Anterior cingulate cortex (tissue), 58 donors: ENCODE measurements at places on chromosomes 2 and 18.

DNA sequence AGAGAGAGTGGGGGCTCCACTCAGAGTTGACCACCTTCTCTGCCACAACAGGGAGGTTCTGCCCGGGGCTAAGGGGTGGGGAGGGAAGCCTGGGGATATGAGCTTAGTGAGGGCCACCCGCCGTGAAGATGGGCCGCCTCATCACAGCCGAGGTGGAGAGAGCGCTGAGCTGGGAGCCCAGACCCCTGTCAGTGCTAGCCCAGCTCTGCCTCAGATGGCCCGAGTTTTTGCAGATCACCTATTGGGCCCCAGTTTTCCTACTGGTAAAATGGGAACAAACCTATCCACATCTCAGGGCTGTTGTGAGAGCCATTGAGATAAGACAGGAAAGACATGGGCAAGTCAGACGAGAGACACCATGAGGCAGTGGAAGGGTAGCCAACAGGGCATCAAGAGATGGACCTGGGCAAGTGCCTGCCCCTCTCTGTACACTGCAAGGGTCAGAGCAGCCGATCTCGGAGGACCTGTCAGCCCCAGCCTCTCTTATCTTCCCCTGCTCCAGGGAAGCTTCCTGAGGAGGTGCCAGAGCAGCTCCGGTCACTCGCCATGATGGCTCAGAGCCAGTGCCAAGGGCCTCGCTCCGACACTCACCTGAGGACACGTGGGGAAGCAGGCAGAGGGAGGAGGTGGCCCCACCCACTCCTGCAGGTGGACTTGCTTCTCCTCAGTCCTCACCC lies 88.9 kb downstream of the MCFD2 start:
- DNase-seq, result no peak

DNA sequence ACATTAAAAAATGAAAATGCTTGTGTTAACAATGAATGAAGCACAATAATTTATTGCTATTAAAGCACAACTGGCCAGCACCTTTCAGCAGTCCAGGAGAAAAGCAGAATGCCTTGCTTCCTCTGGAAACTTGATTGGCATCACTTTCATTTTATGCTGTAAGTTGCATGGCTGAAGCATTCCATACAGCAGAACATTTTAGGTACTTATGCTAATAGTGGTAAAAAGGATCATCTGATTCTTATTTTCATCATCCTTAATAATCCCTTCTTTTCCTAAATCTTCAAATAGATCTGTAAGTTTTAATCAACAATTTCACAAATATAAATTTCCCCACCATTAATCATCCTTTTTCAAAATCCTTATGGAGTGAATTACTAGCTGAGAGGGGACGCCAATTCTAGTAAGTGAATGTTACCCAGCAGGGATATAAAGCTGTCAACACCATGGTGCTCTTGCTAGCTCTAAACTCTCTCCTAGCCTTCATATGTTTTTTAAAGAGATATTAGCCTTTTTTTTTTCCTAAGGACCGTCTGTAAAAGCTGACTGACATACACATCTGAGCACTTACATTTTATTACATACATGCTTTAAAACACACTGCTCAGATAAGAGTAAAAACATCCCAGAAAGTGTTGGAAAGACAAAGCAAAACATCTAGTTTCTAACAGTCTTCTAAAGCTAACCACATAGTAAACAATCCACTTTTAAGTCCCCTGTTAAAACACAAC lies 5.3 kb downstream of the SATB2 start:
- no peak for DNase-seq

- no peak for DNase-seq
Measured at GRCh38 chr2:71926089-71926447, 221.6 kb downstream of the CYP26B1 start.

- DNase-seq, result no peak
Measured at GRCh38 chr2:229212241-229212640, 58.8 kb downstream of the PID1 start.

GRCh38 chr2:226087505-226088365 lies 688.2 kb downstream of the NYAP2 start:
- DNase-seq, result no peak

DNA sequence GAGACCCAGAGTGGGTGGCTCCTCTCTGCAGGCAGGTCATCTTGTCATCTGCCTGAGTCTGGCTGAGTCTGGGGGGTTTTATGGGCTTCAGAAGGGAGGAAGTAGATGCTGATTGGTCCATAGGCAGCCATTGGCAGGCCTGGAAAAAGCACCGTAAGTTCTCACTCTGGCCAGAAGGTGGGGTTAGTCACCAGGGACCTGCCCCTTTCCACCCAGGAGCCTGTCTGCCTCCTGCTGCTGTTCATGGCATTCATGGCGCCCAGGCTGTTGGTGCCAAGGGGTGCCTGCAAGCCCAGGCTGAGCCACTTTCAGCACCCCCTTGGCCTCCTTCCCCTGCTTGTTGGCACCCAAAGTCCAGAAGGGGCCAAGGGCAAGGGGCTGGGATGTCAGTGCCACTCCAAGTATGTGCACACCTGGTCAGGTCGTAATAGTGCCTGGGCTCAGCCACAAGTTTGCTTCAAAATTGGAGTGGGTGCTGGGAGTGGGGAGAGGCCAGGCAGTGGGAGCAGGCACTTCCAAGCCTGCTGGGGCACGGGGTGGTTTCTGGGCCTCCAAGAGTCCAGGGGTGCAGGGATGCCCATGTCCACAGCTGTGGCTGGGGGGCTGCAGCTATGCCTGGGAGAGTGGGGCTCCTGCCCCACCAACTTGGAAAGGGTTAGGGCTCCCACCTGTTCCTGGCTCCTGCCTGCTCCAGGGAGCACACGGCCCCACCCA lies 178.1 kb downstream of the FAM210A start:
- DNase-seq, result no peak

DNA sequence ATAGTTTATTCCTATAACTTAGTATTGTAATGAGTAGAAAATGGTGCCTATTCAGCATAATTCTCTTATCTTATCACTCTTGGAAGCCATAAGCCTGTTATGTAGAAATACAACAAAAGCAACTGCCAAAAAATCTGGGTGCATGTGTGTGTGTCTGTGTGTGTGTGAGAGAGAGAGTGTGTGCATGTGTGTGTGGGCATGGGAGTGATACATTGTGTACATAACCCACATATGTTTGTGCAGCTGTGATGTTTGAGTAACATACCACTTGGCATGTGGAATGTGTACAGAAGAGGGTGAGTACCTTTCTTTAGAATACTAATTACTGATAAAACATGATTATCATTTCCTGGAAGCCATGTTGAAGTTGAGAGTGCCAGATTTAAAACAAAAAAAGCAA lies 642.3 kb upstream of the SYT4 start:
- DNase-seq, result no peak

- DNase-seq, result no peak
Measured at GRCh38 chr2:64538764-64539433, 14.8 kb downstream of the AFTPH start.

- DNase-seq, result no peak
Measured at GRCh38 chr2:36717603-36718266, 21.2 kb downstream of the VIT start.

- no peak for DNase-seq
Measured at GRCh38 chr2:72929010-72929409, 11.7 kb downstream of the EMX1 start.

DNA sequence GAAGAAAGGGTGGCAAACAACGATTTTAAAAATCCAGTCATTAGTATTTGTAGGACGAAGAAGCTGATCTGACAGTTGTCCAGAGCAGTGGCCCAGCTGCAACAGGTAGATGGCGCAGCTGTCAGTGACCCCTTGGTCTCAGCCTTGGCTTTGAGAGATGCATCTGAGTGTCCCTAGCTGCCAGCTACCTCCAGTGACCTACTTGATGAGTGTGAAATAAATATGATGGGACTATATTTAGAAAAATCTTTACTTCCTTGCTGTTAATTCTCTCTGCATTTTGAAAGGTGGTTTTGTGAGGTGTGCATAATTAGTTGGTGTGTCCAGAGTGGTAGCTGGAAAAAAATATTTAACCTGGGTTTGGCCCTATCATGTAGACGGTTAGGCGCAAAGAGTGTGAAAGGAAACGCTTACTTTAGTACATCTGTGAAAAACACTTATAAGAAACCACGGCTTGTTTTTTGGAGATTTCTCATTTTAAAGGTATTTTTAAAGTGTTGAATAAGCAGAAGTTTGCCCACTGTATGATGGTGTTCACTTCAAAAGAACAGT lies 963 bp downstream of the INPP1 start:
- DNase-seq, result no peak

DNA sequence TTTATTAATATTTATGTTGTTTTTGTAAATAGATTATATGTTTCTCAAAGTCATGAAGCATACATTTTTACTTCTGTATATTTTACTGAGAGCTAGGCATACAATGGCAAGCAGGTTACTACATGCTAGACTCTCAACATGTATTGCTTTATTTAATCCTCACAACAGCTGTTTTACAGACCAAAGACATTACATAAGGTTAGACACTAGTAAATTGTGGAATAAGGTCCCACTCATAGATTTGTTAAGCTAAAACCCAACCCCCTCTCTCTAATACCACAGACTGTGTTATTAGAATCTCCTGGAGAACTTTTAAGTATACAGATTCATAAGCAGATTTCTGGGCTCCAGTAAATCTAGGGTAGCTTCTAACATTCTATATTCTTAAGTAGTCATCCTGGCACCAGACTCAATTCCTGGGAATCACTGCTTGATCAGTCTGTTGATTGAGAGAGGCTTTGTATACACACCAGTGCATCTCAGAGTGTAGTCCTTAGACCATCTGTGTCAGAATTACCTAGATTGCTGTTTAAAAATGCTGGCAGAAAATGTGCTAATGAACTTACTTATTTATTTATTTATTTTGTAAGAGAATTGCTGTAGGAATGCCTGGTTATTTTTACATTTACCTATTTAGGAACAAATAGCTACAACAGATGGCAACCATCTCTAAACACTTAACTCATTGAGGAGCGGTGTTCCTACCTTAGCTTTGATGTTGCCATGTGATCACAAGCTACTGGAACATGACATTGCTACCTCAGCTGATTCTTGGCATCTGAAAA lies 153.5 kb upstream of the CAVIN2 start:
- DNase-seq, result no peak

GRCh38 chr18:22489704-22490103 lies 72.0 kb upstream of the CTAGE1 start:
- no peak for DNase-seq

DNA sequence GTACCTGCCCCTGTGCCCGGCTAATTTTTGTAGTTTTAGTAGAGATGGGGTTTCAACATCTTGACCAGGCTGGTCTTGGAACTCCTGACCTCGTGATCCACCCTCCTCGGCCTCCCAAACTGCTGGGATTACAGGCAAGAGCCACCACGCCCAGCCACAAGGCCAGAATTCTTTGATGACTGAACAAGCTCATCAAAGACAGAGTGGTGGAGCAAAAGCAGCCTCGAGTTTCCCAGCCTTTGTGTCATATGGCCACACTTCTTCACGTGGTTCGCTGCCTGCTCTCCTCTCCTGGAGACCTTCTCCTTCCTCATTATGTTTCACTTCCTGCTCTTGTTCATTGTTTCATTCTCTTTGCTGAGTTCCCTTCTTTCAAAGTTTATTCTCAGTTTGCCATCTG lies 9.9 kb upstream of the NPC1 start:
- no peak for DNase-seq

DNA sequence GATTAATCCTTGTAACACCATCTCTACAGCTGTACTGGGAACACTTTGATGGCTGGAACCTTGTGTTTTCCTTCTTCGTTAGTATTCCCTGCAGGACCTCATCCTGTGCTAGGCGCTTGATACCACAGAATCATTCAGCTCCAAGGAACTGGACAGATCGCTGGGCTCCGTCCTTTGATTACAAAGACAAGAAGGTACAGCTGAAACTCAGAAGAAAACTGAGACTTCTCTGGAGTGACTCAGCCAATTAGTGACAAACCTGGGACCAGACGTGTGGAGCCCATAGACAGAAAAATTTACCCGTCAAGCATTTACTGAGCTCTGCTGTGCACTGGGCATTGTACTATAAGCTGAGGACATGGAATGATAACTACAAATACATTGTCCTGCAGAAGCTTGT lies 67.3 kb downstream of the NCKAP5 start:
- DNase-seq, result no peak

GRCh38 chr2:65749545-65749944 lies 317.1 kb upstream of the SPRED2 start:
- no peak for DNase-seq

DNA sequence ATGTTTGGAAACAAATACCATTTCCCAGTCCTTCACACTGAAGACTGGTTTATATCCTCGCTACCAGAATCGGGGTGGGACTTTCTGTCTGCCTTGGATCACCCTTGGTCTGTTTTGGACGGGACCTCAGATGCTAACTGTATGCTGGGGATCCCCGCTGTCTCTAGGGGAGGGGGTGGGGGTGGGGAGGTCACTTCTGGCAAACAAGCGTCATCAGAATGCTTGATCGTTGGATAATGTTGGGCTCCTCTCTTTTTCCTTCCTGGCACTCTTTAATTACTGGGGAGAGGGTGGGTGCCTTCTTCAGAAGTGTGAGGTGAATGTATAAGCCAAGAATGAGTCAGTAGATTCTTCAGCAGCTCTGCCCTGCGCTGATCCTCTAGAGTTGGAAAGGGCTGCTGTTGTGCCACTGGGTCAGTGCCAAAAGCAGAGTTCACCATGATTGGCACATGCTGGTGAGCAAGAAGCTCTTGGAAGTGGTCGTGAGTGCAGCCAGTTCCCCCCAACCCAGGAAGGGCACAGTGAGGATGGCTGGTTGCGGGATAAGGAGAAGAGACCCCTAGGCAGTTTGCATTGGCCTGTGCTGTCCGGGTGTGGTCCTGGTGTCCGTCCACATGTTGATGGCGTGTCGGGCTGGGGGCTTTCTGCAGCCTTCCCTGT lies 32.2 kb downstream of the DGKD start:
- DNase-seq, result no peak

DNA sequence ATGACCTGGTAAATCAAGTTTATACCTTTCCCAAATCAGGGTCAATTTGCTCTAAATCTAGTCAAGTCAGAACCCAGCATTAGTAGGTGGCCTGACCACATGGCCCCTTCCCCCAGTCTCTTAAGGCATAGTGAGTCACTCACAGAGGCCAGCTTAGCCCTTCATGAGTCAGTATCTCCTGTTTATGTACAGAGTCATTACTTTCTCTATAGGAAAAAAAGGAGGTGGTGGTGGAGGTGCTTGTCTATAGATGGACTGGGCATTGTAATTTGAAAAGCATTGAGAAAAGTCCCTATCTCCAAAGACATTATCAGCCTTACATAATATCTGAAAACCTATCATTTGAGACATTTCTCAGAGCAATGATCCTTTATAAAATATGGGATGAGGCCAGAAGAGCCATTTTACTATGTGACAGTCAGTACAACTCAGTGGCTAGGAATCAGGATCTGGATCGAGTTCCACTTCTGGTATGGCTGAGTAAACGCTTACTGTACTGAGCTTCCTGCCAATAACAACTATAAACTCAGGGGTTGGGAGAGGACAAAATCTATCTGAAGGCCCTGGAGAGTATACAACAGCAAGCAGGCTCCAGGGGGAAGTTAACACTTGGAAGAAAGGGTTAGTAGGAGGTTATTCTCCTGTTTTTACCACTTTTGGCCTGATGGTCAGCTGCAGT lies 22.5 kb upstream of the SIGLEC15 start:
- no peak for DNase-seq

GRCh38 chr2:55043841-55044240 lies 6.4 kb downstream of the RTN4 start:
- DNase-seq, result no peak

- no peak for DNase-seq
Measured at GRCh38 chr18:48947092-48947491, 3.7 kb downstream of the SMAD7 start.
